Activated CD4-positive, CD25-positive, alpha-beta regulatory T cell treated with anti-CD3 and anti-CD28 coated beads, Interleukin-2, amount 50 U/mL, for 16 hours (primary cell): ENCODE measurements at places on chromosomes 6 and 20.

GRCh38 chr20:54215157-54215789, 7.4 kb downstream of the PFDN4 start:
- DNase-seq: no peak

DNA sequence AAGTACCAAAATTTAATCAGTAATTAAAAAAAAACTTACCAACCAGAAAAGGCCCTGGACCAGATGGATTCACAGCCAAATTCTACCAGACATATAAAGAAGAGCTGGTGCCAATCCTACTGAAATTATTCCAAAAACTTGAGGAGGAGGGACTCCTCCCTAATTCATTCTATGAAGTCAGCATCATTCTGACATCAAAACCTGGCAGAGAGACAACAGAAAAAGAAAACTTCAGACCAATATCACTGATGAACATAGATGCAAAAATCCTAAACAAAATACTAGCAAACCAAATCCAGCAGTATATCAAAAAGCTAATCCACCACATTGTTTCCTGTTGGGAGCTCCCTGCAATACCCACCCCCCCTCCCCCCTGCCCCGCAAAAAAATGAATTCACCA, at the start of gene WFDC11:
Gene WFDC11 (minus strand): TSS at position 101 of the 400 bp plus-strand sequence. CDS start 19,639 bp downstream, outside the sequence.
- DNase-seq: no peak

- no peak for DNase-seq
Observed at GRCh38 chr6:125802943-125803377, 12.2 kb downstream of the NCOA7 start.

GRCh38 chr6:84182001-84182400, 45.4 kb downstream of the CEP162 start:
- no peak for DNase-seq

GRCh38 chr6:69756907-69757306, 39.9 kb downstream of the LMBRD1 start:
- no peak for DNase-seq

GRCh38 chr20:36055145-36055544, 86.8 kb downstream of the CNBD2 start:
- no peak for DNase-seq

DNA sequence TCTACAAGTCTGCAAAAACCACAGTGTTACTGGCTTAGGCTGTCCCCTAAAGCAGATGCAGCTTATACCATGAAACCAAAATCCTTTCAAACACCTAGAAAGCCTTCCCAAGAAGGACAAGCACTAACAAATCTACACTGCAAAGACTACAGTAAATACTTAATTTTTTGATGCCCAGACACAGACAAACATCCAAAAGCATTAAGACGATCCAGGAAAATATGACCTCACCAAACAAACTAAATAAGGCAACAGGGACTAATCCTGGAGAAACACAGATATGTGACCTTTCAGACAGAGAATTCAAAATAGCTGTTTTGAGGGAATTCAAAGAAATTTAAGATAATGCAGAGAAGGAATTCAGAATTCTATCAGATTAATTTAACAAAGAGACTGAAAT, 423.5 kb downstream of the COL12A1 start:
- DNase-seq: no peak

GRCh38 chr6:30707281-30707850, 9.7 kb downstream of the MDC1 start:
- DNase-seq: no peak

- no peak for DNase-seq
Observed at GRCh38 chr20:1423625-1424106, 30.8 kb upstream of the FKBP1A start.

DNA sequence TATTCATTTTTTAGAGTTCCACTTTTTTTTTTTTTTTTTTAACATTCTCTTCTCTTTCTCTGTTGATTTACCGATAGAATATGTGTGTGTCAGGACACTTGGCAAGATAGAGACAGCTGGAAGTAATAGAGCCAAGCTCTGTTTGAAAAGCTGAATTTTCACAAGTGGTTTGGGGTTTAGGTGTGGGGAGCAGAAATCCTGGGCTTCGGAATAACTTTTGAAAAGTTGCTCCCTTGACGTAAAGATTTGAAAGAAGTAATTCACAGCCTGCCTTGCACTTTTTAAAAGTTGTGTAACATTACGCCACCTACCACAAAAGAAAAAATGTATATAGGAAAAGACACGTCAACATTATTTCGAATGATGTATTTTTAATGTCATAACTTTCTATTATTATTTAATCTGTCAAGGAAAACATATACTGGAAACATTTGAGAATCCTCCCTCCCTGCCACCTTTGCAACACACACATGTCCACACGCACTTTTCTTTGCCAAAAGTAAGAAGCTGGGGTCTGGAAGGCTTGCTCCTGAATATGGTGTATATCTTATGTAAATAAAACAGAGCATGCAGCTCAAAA, 917.9 kb downstream of the KIF16B start:
- no peak for DNase-seq

DNA sequence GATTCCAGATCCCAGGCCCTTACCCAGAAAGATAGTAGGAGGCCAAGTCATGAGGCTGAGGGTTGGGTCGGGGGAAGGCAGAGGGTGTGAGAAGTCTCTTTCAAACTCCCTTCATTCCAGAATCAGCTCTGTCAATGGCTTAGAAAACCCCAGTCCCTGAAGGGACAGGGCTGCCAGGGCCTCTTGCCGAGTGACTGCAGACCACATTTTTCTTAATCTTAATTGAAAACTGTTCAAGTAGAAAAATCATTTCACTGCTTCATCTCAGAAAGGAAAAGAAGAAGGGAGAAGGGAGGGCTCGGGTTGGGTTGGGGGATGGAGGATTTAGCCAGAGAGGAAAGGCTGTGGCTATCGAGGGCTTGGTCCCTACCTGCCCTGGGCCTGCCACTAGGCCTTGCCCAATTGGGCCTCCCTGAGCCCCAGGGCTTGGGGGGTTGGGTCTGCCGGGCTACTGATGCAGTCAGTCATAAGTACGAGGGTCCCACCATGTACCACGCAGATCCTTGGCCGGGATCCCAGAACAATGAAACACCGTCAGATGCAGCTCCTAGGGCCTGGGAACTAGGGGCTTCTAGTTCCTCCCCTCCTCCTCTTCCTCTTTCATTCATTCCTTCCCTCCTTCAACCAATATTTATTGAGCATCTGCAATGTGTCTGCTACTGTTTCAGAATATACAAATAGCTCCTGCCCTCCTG, 44.0 kb upstream of the CTNNBL1 start:
- DNase-seq: no peak

GRCh38 chr6:126967296-126968005, 151.0 kb upstream of the RSPO3 start:
- no peak for DNase-seq

- DNase-seq: no peak
Observed at GRCh38 chr20:43477193-43477592, 19.5 kb downstream of the SRSF6 start.

DNA sequence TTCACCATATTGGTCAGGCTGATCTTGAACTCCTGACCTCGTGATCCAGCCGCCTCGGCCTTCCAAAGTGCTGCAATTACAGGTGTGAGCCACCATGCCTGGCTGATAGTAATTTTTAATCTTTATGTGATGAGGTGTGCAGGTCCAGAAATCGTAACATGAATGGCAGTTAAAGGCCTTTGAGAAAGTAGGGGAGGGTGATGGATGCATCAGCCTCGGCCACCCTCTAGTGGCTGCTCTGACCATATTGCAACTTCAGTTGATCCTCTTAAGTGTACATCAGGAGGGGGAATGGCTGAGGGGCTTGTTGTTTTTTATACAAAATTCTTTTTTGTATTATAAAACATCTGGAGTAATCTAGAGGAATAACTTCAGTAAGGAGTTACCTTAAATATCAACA, 193.0 kb downstream of the ZFAND3 start:
- DNase-seq: no peak

DNA sequence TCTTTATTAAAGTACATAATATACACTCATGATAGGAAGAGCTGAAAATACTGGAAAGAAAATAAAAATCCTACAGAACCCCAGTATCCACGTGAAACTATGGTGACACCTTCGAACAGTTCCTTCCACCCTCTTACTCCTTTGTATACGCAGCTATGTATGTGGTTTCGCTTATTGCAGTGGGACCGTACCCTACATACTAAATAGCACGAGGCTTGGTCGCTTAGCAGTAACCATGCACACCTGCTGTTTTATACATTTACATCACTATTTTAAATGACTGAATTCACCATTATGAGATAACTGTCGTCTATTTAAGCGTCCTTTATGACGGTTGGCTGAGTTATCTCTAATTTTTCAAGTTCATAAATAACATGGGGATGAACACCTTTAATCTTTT, 400.1 kb downstream of the CDH4 start:
- no peak for DNase-seq

GRCh38 chr6:156183678-156184077, 593.5 kb upstream of the ARID1B start:
- no peak for DNase-seq

DNA sequence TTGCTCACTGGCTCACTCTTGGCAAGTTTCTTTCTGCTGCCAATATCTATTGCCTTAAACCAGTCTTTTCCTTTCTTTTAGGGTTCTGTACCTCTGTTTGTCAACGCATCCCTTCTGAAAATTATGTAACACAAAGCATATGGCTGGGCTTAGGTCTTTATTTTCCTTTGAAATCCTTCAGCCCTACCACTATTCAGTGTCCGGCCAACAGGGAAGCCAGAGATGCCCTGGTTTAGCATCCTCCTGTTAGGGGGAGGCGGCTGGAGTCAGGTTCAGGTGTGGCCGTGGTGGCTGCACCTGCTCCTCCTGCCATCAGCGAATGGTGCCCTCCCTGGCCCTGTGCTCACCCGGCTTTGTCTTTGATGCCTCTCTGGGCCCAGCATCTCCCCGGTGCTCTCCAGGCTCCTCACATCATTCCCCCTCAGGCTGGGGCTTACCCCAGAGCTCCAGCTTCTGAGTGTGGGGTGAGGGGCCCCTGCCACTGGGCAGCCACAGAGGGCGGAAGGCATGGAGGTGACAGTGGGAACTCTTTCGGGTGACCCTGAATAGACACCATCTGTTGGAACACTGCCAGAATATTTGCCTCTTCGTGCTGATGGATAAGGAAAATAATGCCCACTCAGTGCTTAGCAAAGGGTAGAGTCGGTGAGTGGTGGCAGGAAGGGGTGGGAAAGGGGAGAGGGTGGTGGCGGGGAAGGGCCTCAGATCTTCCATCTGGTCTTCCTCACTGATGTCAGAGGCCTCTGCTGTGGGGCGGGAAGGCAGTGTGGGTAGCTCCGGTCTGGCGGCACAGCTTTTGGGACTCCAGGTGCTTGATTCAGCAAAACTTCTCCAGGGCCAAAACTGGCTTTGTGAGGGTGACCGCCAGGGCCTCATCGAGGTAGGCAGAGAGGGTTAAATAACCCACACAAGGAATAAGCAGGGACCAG, 97.2 kb downstream of the DACT2 start:
- DNase-seq: no peak

DNA sequence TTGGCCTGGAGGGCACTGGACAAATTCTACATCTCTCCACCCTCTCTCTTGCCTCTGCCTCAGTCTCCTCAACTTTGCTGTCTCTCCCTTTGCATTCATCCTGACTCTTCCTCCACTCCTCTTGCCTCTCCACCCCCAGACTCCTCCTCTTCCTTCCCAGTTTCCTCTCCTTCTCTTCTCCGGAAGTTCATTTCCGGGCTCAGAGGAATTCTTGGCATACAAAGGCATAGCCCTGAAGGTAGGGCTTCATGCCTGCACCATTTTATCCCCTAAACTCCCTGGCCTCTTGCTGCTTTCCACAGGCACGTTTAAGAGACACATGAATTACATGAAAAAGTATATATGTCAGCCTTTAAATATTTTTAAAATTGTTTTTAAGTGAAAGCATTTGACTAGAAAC, 10.6 kb downstream of the BFSP1 start:
- no peak for DNase-seq

- no peak for DNase-seq
Observed at GRCh38 chr6:28600245-28600644, 74.6 kb downstream of the GPX5 start.

DNA sequence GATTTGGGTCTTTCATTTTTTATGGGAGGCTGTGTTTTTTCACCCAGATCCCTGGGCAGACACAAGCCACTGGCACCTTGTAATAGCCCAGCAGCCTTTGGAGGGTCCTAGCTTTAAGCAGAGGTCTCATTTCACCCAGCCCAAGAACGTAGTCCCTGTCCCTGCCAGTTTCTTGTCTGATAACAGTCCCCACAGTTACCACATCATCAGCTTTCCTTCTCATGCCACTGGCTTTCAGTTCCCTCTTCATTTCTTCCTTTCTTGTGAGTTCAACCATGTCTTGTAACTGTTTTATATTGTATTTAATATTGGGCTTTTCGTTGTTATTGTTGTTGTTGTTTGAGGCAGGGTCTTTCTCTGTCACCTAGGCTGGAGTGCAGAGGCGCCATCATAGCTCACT, 10.6 kb downstream of the PNPLA1 start:
- DNase-seq: no peak

- DNase-seq: peak; percentile 53
Observed at GRCh38 chr20:57622579-57623381, 2.6 kb upstream of the ZBP1 start.

DNA sequence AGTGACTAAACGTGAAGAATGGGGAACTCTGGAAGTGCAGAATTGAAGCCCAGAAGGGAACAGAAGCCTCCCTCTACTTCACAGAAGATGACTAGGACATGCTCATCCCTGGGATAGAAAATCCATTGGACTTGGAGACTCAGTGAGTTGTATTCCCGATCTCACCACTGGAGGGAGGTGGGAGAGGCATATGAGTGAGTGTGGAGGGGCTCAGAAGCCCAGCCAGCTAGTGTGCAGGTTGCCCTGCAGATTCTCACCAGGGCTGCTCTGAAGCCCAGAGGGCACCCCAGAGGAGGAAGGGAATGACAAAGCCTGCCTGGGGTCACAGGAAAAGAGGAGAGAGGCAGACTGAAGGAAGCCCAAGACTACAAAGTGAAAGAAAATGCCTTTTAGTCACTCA, 42.1 kb upstream of the HLA-E start:
- DNase-seq: no peak

- DNase-seq: no peak
Observed at GRCh38 chr6:149897855-149898744, at the start of gene RAET1E. TSS of gene RAET1E (minus strand) at chr6:149898113. CDS start at chr6:149890901, 7,212 bp downstream.

DNA sequence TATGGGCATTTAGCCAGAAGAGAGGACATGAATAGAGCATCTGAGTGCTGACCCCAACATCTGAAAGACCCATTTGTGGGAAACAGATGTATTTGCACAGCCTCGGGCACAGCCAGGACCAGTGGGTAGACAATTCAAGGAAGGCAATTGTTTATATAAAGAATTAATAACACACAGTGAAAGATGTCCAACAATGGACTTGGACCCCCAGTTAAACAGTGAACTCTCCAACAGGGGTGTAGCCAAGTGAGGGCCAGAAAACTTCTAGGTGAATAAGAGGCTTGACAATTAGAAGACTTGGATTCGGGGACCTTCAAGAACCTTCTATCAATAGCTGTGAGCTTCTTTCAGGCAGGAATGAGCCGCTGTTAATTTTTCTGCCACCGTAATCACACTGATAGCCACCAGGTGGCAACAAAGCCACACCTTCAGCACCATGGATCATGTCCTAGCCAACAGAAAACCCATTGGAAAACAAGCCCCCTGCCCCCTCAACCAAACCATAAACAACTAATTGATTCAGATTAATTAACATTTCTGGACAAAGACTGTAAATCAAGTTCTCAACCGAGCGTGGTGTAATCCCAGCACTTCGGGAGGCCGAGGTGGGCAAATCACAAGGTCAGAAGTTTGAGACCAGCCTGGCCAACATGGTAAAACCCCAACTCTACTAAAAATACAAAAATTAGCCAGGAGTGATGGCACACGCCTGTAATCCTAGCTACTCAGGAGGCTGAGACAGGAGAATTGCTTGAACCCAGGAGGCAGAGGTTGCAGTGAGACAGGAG, 8.8 kb upstream of the SRSF6 start:
- no peak for DNase-seq
